Smooth muscle cell of the pulmonary artery (primary cell): ENCODE measurements at places on chromosomes 13 and 19. TPM values are rescaled to one million over a fixed set of nuclear protein-coding genes. Genes with fewer than 3 reads are reported as not detected.

The ZNF845 gene
- 7.3 and 7.8 TPM in 2 replicates for total RNA-seq

The SLITRK5 gene
- total RNA-seq, result under 0.01 TPM in 2 replicates

The OXGR1 gene
- not detected in 2 replicates for total RNA-seq

The CYP2A7 gene
- total RNA-seq, result not detected in 2 replicates

The LILRA1 gene
- total RNA-seq, result not detected in 2 replicates

The FLT3 gene
- total RNA-seq, result not detected in 2 replicates

The NLRP11 gene
- total RNA-seq, result not detected in 2 replicates

The SHANK1 gene
- total RNA-seq, result 5.8 and 6.4 TPM in 2 replicates

The PCDH20 gene
- 0.20 TPM in 1 of 2 replicates, not detected in the other for total RNA-seq

The SLAIN1 gene
- 0.20 and 3.9 TPM in 2 replicates for total RNA-seq

The NLRP4 gene
- total RNA-seq, result not detected in 2 replicates

The SSC5D gene
- 39.3 and 40.5 TPM in 2 replicates for total RNA-seq

The ARHGAP45 gene
- total RNA-seq, result 0.65 and 2.1 TPM in 2 replicates

The PCP2 gene
- total RNA-seq, result not detected in 2 replicates

The COL4A1 gene
- total RNA-seq, result 1,079 and 2,000 TPM in 2 replicates

The PTGIR gene
- total RNA-seq, result 20.0 and 34.8 TPM in 2 replicates

The OR4F17 gene
- total RNA-seq, result not detected in 2 replicates

The ATP4B gene
- total RNA-seq, result not detected in 2 replicates

The PCDH9 gene
- total RNA-seq, result 3.8 and 26.2 TPM in 2 replicates

The MCOLN1 gene
- 6.5 and 8.8 TPM in 2 replicates for total RNA-seq

The NLRP5 gene
- not detected in 2 replicates for total RNA-seq

The HOMER3 gene
- 56.9 and 113 TPM in 2 replicates for total RNA-seq

The PTGER1 gene
- 4.4 and 7.9 TPM in 2 replicates for total RNA-seq

The CEACAM16 gene
- total RNA-seq, result not detected in 2 replicates

The GDF15 gene
- 78.5 and 124 TPM in 2 replicates for total RNA-seq

The ZNF77 gene
- 2.5 and 3.3 TPM in 2 replicates for total RNA-seq

The STOML3 gene
- not detected in 2 replicates for total RNA-seq

The ATP13A1 gene
- total RNA-seq, result 42.6 and 67.5 TPM in 2 replicates

The ZNF653 gene
- 5.2 and 6.1 TPM in 2 replicates for total RNA-seq

The APBA3 gene
- 22.9 and 24.4 TPM in 2 replicates for total RNA-seq

The MCEMP1 gene
- total RNA-seq, result not detected in 2 replicates

The RFPL4AL1 gene
- total RNA-seq, result not detected in 2 replicates

The CEACAM19 gene
- 3.8 and 5.6 TPM in 2 replicates for total RNA-seq

The LILRB3 gene
- total RNA-seq, result not detected in 2 replicates

The CYP4F8 gene
- total RNA-seq, result not detected in 2 replicates
